NCI-H1436 treated with DMSO at 0.1 percent for 48 hours (cell line): ENCODE measurements at places on chromosomes 5 and 9.

DNA sequence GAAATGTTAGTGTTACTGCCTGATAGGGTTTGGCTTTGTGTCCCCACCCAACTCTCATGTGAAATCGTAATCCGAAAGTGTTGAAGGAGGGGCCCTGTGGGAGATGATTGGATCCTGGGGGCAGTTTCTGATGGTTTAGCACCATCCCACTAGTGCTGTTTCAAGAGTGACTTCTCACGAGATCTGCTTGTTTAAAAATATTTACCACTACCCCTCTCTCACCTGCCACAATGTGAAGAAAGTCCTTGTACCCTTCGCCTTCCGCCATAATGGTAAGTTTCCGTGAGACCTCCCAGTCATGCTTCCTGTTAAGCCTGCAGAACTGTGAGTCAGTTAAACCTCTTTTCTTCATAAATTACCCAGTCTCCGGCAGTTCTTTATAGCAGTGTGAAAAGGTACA lies 2.6 kb upstream of the RFX3 start:
- peak; percentile 37 for DNase-seq

GRCh38 chr9:132125944-132126679 lies 35.7 kb upstream of the NTNG2 start:
- DNase-seq: no peak

DNA sequence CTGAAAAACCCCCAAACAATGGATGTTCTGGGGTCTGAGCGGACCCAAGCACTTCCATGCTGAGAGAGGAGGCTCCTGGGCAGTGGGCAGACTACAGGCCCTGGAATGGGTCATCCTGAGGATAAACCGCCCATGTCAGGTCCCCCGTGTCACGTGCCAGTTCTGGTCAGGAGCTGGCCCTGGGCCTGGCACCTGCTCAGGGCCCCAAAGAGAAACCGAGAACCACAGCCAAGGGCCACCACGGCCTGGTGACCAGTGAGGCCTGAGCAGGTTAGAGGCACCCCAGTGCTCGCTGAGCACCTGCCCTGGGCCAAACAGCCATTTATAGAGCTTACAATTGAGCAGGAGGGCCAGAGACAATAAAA lies 15.8 kb downstream of the LMAN2 start:
- DNase-seq: no peak

- DNase-seq: no peak
Measured at GRCh38 chr5:77832166-77832770, 56.1 kb upstream of the TBCA start.
